Hematopoietic multipotent progenitor cell treated with erythropoietin and hydrocortisone succinate and interleukin-3 and kit ligand, for 8 days (in vitro differentiated cells): ENCODE measurements at places on chromosomes 7 and 10.

DNA sequence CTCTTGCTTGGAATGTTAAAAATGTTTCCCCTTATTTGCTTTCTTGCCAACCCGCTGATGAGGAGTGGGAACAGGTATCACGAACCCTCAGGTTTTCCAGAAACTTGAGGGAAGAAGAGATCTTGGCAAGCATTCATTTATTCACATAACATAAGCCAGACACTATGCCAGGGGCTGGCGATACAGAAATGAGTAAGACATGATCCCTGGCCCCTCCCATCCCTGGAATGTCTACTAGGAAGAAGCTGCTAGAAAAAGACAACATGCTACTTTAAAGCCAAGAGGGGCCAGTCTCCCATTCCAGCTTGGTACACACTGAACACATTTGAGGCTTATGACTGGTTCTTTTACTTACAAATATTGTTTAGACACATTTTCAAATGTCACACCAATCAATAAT lies 26.4 kb downstream of the SLC35B4 start:
- DNase-seq: no peak

- no peak for DNase-seq
Measured at GRCh38 chr10:34247560-34247959, 567.5 kb downstream of the PARD3 start.

GRCh38 chr10:1058017-1058416 lies 1.8 kb downstream of the WDR37 start:
- DNase-seq: no peak

GRCh38 chr7:47507522-47507921 lies 74.4 kb downstream of the TNS3 start:
- DNase-seq: no peak
